CD4-positive, alpha-beta memory T cell (primary cell): ENCODE measurements at places on chromosomes 5 and 9.

DNA sequence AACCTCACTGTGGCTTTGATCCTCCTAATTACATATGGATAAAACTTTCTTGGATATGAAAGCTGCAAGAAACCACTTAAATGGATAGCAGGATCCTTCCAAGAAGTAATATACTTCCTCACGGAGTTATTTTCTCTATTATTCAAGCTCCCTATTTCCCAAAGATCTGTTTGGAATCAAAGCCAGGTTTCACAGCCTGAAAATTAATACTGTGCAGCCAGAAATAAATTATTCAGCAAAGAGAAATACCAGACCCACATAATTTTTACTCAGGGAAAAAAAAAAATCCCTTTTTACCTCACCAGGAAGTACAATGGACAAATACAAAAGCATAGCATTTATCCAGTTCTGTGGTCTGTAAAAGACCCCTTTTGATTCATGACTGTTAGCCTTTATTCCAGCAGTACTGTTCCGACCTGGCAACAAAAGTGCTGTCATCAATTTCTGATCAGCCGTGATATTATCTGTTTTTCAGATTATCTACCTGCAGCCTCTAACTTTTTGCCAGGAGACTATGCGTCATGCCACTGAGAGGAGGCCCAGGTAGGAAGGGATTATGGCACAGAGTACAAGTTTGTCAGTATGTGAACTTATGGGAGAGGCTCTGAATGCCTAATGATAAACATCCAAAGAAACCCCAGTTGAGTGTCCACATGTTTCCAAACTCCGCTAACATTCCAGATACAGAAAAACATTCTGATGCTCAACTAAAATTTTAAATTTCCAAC, 57.0 kb downstream of the FBN2 start:
- no peaks in the 10 kb centered on the region for H3K36me3 ChIP-seq
- H3K4me3 ChIP-seq = no peak overlapping the region
- H3K27me3 ChIP-seq = no peaks in the 10 kb centered on the region
- H3K4me1 ChIP-seq = no peaks in the 10 kb centered on the region

GRCh38 chr9:111411266-111411665, 72.9 kb downstream of the ECPAS start:
- no peak overlapping the region for H3K27ac ChIP-seq
- no peak for DNase-seq
- H3K4me1 ChIP-seq = no peaks in the 10 kb centered on the region
- peaks cover 48% of the 10 kb centered on the region for H3K36me3 ChIP-seq

- H3K27me3 ChIP-seq = peaks cover 6% of the 10 kb centered on the region
- no peak for DNase-seq
- no peaks in the 10 kb centered on the region for H3K36me3 ChIP-seq
These were observed 5.7 kb upstream of the MTAP start for GRCh38 chr9:21796768-21797167.

DNA sequence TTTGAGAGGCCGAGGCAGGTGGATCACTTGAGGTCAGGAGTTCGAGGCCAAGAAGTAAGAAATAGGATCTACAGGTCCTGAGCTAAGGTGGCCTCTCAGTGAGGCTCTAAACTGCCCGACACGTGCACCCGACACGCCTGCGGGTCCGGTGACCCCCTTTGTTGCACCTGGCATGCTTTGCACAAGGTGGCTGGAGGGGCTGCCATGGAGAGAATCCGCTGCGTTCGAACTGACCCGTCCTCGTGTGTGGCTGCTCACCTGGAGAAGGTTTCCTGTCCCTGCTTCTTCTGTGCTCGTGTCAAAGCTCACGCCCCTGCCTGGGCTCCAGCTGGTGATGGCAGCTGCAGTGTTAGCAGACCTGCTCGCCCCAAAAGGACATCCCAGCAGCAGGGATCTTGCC, 5.7 kb upstream of the OLFM1 start:
- no peak overlapping the region for H3K27ac ChIP-seq
- H3K4me3 ChIP-seq = no peak overlapping the region
- H3K4me1 ChIP-seq = no peaks in the 10 kb centered on the region
- no peak for DNase-seq

GRCh38 chr5:168356592-168356991, 65.1 kb downstream of the WWC1 start:
- no peaks in the 10 kb centered on the region for H3K4me1 ChIP-seq
- no peak overlapping the region for H3K4me3 ChIP-seq
- DNase-seq = no peak

DNA sequence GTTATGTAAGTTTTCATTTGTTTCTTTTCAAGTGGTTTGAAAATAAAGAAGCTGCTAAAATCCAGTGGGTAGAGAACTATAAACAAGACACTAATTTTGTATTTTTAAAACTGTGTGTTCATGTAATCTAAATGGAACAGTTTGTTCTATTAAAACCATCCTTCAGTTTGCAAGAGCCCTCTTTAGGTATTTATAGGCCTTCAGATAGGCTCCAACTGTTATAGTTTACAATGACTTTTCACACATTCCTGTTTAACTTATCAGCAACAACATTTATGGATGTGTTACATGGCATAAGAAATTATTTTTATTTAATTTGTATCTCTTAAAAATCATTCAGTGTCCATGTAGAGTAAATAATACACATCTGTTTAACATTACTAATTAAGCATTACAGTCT, 126.7 kb upstream of the SLCO6A1 start:
- H3K4me1 ChIP-seq = no peaks in the 10 kb centered on the region
- no peak overlapping the region for H3K27ac ChIP-seq
- no peak overlapping the region for H3K4me3 ChIP-seq
- no peak for DNase-seq
- no peaks in the 10 kb centered on the region for H3K27me3 ChIP-seq

- H3K4me1 ChIP-seq = no peaks in the 10 kb centered on the region
- H3K4me3 ChIP-seq = no peak overlapping the region
- no peaks in the 10 kb centered on the region for H3K27me3 ChIP-seq
These were observed 122.8 kb upstream of the PITX1 start for GRCh38 chr5:135156715-135157404.
